ENCODE measurements at places on chromosomes 11 and 22.

DNA sequence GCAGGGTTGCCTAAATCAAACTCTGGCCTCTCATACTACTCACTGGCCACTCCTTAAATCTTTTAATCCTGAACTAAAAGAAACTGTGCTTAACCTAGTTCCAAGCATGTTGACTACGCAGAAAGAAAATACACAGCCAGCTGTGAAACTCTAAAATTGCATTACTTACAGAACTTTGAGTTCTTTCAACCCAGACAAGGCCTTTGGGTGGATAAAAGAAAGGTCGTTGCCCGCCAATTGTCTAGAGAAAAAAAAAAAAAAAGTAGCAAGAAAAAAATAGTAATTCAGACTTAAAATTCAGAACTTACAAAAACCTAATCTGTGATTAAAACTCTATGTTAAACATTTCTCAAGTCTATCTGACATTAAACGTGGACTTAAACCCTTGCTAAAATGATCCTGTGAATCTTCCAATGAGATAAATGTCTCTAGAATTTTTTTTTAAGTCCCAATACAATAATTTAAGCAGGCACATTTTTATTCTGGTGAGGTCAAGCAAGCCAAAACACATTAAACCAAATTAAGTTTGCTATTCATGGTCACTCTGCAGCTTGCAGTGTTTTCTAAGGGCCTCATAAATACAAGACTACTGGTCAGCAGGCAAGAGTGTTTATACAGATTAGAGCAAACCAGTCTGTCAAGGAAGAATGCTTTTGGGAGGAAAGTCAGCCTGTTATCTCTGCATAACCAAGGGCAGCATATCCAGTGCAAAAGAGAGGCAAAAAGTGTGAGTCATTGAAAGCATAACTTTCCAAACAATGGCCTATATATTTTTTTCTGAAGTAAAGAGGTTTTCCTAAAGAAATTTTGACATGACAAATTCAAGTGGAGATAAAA, 29.5 kb upstream of the CCDC34 start:
- DNase-seq = no peak

DNA sequence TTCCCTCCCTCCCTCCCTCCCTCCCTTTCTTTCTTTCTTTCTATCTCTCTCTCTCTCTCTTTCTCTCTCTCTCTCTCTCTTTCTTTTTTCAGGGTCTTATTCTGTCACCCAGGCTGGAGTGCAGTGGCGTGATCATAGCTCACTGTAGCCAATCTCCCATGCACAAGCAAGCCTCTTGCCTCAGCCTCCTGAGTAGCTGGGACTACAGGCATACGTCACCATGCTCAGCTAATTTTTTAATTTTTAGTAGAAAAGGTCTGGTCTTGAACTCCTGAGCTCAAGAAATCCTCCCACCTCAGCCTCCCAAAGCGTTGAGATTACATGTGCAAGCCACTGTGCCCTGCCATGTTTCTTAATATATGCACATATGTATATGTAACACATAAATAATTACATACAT, 19.0 kb downstream of the TSKU start:
- DNase-seq = no peak

- no peak for DNase-seq
These were observed 4.6 kb upstream of the VSIG10L2 start for GRCh38 chr11:125941267-125941618.

GRCh38 chr11:36048496-36049247, 104.8 kb downstream of the LDLRAD3 start:
- no peak for DNase-seq

- DNase-seq = no peak
These were observed 368.9 kb downstream of the BUD13 start for GRCh38 chr11:116403794-116404461.

- DNase-seq = peak; percentile 71
These were observed 2.9 kb upstream of the SGSM1 start for GRCh38 chr22:24803064-24803542.

DNA sequence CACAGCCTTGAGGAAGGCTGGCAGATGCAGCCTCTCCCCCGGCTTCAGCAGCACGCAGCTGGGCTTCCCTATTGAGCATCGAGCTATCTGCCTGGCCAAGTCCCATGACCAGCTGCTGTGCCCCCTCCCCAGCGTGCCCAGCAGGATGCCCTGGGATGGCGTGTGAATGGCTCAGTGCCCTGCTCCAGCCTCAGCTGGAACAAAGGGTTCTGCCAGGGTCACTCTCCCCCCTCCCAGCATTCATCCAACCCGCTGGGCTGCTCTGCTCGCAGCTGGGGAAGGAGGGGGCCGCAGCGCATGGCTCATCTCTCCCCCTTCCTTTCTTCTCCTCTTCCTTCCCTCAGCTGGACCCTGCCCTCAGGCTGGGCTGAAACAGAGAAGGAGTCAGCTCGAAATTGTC, 14.5 kb downstream of the LRP4 start:
- DNase-seq = no peak

GRCh38 chr11:2870969-2871680, 14.4 kb downstream of the CDKN1C start:
- DNase-seq = no peak

DNA sequence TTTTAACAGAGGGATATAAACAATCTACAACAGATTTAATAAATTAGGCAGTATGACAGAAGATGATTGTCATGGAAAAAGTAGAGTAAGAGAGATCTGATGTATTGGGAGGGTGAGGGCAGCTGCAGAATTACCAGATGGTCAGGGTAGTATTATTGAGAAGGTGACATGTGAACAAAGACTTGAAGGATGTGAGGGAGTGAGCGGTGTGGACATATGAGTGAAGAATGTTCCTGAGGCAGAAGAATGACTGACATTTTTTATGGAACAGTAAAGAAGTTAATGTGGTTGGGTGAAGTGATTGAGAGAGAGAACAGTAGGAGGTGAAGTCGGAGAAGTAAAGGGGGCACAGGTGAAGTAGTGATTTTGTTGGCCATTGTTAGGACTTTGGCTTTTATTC, 42.4 kb upstream of the HIPK3 start:
- no peak for DNase-seq

DNA sequence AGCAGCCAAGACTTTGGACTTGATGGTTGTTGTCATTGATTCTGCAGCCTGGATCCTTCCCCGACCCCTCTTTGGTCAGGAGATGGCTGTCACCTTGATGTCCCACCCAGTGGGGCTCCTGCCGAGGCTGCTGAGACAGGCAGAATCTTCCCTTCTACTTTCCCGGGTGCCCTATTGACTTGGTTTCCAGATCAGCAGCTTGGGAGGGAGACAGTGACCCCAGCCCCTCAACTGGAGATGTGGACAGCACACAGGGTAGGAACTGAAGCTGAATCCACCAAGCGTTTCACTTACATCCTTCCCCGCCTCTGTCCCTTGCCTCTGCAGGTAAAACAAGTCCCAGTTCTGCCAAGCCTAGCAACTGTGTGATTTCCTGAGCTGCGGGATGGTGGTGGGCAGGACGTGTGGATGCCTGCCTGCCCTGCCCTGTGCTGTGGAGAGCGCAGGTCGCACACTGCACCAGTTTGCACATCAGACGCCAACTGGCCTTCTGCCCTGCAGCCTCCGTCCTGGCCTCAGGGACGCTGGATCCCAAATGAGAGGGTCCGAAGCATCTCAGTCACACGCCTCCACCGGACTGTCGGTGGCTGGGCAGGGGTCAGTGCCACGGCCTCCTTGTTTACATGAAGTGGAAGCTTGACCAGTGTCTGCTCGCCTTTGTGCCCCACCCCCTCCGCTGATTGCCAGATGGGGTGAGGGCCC, 34.6 kb downstream of the FAM83F start:
- DNase-seq = no peak

- no peak for DNase-seq
These were observed 161.3 kb downstream of the MYO18B start for GRCh38 chr22:25903294-25903693.

GRCh38 chr22:43830931-43831560, 18.9 kb upstream of the EFCAB6 start:
- no peak for DNase-seq

DNA sequence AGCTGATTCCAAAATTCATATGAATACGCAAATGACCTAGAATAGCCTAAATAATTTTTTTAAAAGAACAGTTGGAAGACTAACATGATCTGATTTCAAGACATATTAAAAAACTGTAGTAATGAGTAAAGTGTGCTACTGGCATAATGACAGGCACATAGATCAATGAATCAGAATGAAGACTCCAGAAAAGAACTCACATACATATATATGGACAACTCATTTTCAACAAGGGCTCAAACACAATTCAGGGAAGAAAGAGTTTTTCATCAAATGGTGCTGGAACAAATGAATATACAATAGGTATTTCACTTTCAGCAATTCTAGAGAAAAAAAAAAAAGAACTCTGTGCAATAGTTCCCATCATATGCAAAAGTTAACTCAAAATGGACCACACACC, 33.7 kb downstream of the BTBD10 start:
- no peak for DNase-seq

- no peak for DNase-seq
These were observed 24.2 kb upstream of the ANKK1 start for GRCh38 chr11:113363406-113363805.

DNA sequence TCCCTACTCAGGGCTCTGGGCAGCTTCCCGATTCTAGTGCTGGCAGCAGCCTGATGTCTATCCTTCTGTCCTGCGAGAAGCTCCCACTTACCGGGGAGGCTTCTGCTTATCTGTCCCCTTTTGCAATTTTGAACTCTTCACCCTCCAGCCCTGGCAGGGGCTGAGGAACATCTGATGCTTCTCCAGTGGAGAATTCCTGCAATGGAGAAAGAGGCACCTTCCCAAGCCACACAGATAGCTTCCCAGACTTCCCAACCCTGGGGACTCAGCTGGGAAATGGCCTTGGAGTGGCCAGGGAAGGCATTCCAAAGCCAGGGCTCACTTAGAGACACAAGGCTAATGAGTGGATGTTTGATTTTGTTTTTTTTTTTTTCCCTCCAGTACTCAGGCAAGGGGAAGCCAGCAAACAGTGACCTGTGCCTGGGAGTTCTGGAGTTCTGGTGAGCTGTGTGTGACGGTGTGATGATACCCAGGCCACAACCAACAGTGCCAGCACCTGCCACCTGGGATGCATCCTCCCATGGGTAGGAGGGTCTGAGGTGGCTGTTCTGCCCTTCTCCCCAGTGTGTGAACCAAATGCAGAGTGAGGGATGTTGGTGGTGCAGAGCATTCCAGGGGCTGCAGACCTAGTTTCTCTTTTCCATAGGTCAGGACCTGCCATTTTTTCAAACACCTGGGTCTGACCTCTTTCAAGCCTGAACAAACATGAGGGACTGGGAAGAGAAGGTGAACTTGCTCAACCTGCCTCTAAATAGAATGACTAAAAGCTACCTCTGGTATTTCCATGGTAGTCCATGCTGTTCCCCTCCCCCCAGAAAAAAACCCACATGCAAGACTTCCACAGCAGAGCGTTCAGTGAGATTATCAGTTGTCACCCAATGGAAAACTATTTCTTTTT, 95.1 kb downstream of the CCDC81 start:
- no peak for DNase-seq

DNA sequence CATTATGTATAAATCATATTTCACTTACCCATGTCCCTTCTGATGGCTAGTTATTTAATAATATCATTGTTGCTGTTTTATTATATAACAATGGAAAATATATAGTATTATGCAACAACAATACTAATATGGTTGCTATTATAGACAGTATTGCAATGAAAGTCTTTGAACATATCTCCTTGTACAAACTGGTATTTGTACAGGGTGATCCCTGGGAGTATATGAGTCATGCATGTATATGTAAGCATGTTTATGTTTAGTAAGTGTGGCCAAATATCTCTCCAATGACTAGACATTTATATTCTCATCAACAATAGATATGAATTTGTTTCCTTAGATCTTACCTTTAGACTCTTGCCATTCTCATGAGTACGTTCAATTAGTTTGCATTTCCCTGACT, 55.9 kb downstream of the KCNC1 start:
- DNase-seq = no peak

- no peak for DNase-seq
These were observed 1376.1 kb upstream of the TENM4 start for GRCh38 chr11:80816966-80817365.

DNA sequence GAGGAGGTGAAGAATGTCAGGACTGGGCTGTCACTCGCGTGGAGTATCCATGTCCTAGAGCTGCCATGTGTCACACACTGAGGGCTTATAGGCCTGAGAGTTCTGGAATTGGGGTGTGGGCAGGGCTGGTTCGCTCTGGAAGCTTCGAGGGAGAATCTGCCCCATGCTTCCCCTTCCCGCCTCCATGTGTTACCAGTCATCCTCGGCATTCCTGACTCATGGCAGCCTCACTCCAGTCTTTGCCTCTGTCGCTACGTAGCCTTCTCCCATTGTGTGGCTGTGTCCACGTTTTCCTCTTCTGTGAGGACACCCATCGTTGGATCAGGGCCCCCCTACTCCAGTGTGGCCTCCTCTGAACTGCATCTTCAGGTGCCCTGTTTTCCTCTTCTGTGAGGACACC, 301.2 kb downstream of the TBC1D22A start:
- no peak for DNase-seq

DNA sequence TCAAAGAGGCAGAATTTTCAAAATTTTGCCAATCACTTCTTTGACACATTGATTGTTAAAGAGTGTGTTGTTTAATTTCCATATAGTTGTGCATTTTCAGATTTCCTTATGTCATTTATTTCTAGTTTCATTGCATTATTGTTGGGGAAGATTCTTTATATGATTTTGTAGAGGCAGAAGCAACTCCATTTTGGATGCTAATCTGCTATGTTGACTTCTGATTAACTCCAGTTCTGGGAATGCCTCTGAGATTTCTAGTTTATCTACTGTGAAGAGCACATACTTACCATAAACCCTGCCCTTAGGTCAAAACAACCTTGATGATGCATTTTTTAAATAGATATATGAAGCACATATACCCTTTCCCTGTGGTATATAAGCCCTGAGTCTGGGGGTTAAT, 29.5 kb upstream of the ZBED5 start:
- DNase-seq = no peak

DNA sequence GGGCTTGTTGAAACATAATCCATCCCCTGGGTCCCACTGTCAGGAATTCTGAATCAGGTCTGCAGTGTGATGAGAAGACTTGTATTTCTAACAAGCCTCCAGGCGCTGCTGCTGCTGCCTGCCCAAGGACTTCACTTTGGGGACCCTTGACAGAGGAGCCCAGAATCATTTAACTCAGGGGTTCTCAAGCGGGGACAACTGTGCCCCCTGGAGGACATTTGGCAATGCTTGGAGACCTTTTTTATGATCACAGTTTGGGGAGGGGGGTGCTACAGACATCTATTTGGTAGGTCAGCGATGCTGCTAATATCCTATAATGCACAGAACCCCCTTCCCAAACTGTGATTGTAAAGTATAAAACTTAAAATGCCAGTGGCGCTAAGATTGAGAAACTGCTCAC, 312.8 kb downstream of the OPCML start:
- DNase-seq = no peak

GRCh38 chr11:68049509-68050370, 10.9 kb downstream of the TCIRG1 start:
- peak; percentile 14 for DNase-seq

GRCh38 chr11:132187814-132188213, 817.4 kb downstream of the NTM start:
- no peak for DNase-seq

GRCh38 chr11:32312865-32313403, 122.4 kb downstream of the WT1 start:
- DNase-seq = no peak
